ENCODE measurements at places on chromosomes 6 and 20.

- DNase-seq, result peak; percentile 15
Observed at GRCh38 chr20:59526242-59527225, 77.8 kb upstream of the PHACTR3 start.

DNA sequence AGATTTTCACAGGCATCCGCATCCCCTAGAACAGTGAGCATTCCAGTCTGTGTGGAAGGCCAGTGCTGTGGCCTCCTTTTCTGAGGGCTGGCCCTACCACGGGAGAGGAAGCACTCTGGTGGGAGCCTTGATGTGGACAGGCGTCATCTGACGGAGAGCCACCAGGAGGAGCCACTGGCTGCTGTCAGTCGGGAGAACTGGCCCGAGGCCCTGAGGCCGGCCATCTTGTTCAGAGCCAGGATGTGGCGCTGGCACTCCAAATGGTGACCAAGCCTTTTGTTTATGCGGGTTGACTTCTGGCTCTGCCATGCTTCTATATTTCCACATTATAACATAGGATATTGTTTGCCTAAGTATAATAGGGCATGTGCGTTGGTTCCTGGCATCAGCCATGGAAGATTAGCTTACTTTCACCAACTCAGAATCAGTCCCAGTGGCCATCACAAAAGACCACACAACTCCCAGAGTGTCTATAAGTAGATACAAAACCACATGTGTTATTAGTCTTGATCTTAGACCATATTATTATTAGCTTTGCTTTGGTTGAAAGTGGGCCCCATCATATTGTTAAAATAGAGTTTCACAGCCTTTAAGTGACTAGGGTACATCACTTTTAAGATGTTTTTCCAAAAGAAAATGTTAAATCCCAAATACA lies 273.9 kb upstream of the TAB2 start:
- DNase-seq, result no peak

DNA sequence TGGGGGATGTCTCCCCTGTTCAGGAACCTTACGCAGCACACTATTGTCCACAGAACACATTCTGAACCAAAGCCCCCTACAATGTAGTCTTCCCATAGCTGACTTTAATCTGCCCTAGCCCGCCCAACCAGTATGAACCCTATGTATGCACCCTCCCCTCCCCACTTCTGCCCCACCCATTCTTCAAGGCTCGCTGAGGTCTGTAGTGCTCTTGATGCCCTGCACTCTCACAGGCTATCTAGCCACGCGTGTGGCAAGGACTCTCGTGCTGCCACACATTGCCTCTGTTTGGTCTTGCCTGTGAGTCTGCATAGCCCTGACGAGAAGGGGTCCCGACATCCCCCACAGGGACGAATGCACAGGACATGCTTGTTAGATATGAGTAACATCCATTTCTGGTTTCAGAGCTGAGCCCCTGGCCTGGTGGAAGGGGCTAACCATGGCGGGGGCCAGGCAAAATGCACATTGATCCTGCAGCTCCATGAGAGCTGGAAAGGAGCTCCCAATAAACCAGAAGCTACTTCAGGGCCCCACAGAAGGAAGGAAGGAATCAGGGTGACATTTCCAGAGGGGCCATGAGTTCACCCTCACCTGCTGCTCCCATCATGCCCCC lies 22.6 kb downstream of the MOCS1 start:
- no peak for DNase-seq

DNA sequence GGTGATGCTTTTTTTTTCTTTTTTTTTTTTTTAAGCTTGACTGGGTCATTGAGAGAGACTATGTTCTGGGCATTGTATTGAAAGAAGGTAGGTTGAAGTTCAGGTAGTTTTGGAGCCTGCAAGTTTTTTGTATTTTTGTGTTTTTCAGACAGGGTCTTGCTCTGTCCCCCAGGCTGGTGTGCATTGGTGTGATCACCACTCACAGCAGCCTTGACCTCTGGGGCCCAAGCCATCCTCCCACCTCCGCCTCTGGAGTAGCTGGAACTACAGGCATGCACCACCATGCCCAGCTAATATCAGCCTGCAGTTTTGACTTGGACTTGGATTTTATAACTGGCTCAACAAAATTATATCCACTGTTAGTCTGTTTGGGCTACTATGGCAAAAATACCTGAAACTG lies 31.7 kb upstream of the TFAP2A start:
- no peak for DNase-seq

DNA sequence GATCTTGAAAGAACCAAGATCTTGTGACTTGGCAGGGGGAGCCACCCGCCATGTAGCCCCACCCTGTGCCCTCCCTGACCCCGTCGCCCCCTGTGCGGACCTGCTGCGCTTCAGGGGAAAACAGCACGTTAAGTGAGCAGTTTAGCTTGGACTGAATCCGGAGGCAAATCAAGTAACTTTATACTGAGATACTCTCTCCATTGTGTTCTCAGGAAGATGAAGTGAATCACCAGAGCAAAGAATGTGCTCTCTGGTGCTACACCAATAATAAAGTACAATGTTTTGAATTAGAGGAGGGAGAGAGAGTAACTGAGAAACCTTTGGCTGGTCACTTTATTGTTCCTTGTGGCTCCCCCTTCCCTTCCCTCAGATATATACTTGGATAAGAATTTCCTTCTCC lies 83.4 kb downstream of the TXNDC5 start:
- DNase-seq, result no peak

- no peak for DNase-seq
Observed at GRCh38 chr6:10403385-10404106, 11.3 kb downstream of the TFAP2A start.

- DNase-seq, result no peak
Observed at GRCh38 chr6:7112741-7113313, 5.1 kb downstream of the RREB1 start.

- DNase-seq, result peak; percentile 24
Observed at GRCh38 chr6:24273096-24273870, 84.6 kb downstream of the DCDC2 start.

GRCh38 chr6:100988391-100988984 lies 107.4 kb upstream of the ASCC3 start:
- DNase-seq, result no peak

- no peak for DNase-seq
Observed at GRCh38 chr6:45920819-45921511, 94.7 kb downstream of the CLIC5 start.

GRCh38 chr20:58791286-58791685 lies 59.4 kb downstream of the GNAS-AS1 start:
- peak; percentile 74 for DNase-seq

DNA sequence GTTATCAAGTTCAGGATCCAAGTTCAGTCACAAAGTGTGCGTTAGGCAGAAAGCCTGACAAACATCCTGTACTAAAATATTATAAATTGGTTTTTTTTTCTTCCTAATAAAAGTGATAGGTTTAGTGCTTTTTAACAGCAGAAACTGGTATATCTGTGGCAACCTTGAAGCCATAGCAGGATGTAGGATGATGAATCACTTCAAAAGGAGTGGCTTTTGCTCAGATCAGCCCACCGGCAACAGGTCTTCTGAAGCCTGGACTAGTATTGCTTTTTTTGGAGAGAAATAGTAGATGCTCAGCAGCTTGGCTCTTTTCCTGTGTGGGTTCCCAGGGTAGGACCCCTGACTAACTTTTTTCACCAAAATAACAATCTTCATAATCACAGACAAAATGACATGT lies 190.8 kb downstream of the EPM2A start:
- no peak for DNase-seq

- peak; percentile 91 for DNase-seq
Observed at GRCh38 chr6:111731456-111732195, 125.9 kb upstream of the TRAF3IP2 start.

- DNase-seq, result no peak
Observed at GRCh38 chr6:393391-394221, 2.1 kb downstream of the IRF4 start.

All from tongue (tissue), 3 donors.